ENCODE measurements at places on chromosomes 11 and 22.

- H3K4me3 ChIP-seq: no peak overlapping the region
- no peak for ATAC-seq
- H3K4me1 ChIP-seq: no peaks in the 10 kb centered on the region
- no peaks in the 10 kb centered on the region for H3K36me3 ChIP-seq
- H3K27ac ChIP-seq: no peak overlapping the region
Measured at GRCh38 chr22:21094911-21095772, 49.4 kb downstream of the LRRC74B start.

GRCh38 chr11:133948711-133949110 is 8.1 kb downstream of the IGSF9B start:
- peaks cover 53% of the 10 kb centered on the region for H3K4me1 ChIP-seq
- H3K27ac ChIP-seq: peak overlapping the region; percentile 25
- H3K27me3 ChIP-seq: no peaks in the 10 kb centered on the region
- peaks cover 50% of the 10 kb centered on the region for H3K36me3 ChIP-seq
- ATAC-seq: no peak

GRCh38 chr22:41660416-41660815 is 28.3 kb downstream of the SNU13 start:
- ATAC-seq: no peak
- H3K27me3 ChIP-seq: no peaks in the 10 kb centered on the region
- H3K4me1 ChIP-seq: no peaks in the 10 kb centered on the region
- H3K4me3 ChIP-seq: no peak overlapping the region
- peaks cover 95% of the 10 kb centered on the region for H3K36me3 ChIP-seq

GRCh38 chr22:45742866-45743450 is 71.3 kb downstream of the ATXN10 start:
- H3K27ac ChIP-seq: no peak overlapping the region
- no peaks in the 10 kb centered on the region for H3K4me1 ChIP-seq
- no peak overlapping the region for H3K4me3 ChIP-seq
- H3K27me3 ChIP-seq: no peaks in the 10 kb centered on the region
- ATAC-seq: no peak

GRCh38 chr11:41113160-41113559 is 346.3 kb downstream of the LRRC4C start:
- no peak overlapping the region for H3K27ac ChIP-seq
- H3K36me3 ChIP-seq: no peaks in the 10 kb centered on the region
- H3K27me3 ChIP-seq: no peaks in the 10 kb centered on the region

GRCh38 chr22:46180370-46181137 is 30.2 kb downstream of the PPARA start:
- no peak for ATAC-seq
- no peak overlapping the region for H3K4me3 ChIP-seq
- H3K27me3 ChIP-seq: no peaks in the 10 kb centered on the region
- H3K36me3 ChIP-seq: peaks cover 64% of the 10 kb centered on the region
- H3K27ac ChIP-seq: no peak overlapping the region
- H3K4me1 ChIP-seq: peaks cover 4% of the 10 kb centered on the region

DNA sequence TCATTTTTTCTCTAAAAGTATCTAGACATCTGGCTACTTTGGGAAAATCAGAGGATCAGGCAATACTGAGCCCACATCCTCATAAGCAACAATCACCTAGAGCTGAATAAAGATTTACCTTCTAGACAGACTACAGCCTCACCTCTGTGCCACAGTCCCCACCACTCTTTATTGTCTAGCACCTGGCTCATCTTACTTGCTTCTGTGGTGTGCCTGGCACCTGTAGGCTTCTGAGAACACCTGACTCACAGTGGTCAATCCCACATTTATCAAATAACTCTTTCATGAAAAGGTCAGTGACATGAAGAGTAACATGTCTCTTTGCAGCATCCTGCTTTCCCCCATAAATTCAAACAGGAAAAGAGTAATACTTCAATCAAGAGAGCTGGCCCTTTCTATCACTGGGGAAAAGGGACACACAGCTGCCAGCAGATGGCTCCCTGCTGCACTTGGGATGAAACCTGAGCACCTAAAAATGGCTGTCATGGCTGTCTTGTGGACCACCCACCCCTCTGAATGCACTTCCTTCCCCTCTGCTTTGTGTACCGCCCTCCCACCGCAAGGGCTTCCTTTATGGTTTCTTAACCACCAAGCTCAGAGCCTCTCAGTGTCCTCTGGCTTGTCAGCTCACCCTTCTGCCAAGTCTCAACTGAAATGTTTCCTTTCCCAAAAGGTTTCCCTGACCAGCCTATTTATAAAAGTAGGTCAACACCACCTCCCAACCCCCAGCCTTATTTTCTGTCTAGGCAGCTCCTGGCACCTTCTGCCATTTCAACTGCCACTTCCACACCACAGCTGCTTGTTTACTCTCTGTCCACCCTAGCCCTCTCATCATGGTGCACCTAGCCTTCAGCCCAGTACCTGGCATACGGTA is 9.3 kb downstream of the TFIP11 start:
- peak overlapping the region; percentile 44 for H3K4me3 ChIP-seq
- H3K36me3 ChIP-seq: peaks cover 98% of the 10 kb centered on the region
- H3K27me3 ChIP-seq: no peaks in the 10 kb centered on the region
- peak; percentile 79 for ATAC-seq
- H3K27ac ChIP-seq: peak overlapping the region; percentile 90

GRCh38 chr11:68523743-68524142 is 63.2 kb downstream of the PPP6R3 start:
- no peak overlapping the region for H3K4me3 ChIP-seq
- no peaks in the 10 kb centered on the region for H3K27me3 ChIP-seq
- peak overlapping the region; percentile 53 for H3K27ac ChIP-seq
- ATAC-seq: no peak
- peaks cover 99% of the 10 kb centered on the region for H3K36me3 ChIP-seq

GRCh38 chr22:21652010-21652546 is 10.0 kb downstream of the SDF2L1 start:
- H3K4me1 ChIP-seq: peaks cover 13% of the 10 kb centered on the region
- no peaks in the 10 kb centered on the region for H3K27me3 ChIP-seq
- peak overlapping the region; percentile 93 for H3K4me3 ChIP-seq

- H3K27ac ChIP-seq: no peak overlapping the region
- H3K27me3 ChIP-seq: no peaks in the 10 kb centered on the region
- H3K4me1 ChIP-seq: no peaks in the 10 kb centered on the region
- H3K36me3 ChIP-seq: no peaks in the 10 kb centered on the region
Measured at GRCh38 chr11:5923794-5924193, 18.3 kb upstream of the OR56A3 start.

- H3K4me3 ChIP-seq: no peak overlapping the region
- H3K27ac ChIP-seq: no peak overlapping the region
- H3K27me3 ChIP-seq: peaks cover 6% of the 10 kb centered on the region
- no peaks in the 10 kb centered on the region for H3K4me1 ChIP-seq
Measured at GRCh38 chr11:22477312-22477711, 139.1 kb downstream of the SLC17A6 start.

GRCh38 chr11:12377824-12378593 is 638 bp downstream of the PARVA start:
- H3K27me3 ChIP-seq: peaks cover 3% of the 10 kb centered on the region
- peak overlapping the region; percentile 67 for H3K4me3 ChIP-seq
- no peak overlapping the region for H3K27ac ChIP-seq
- peak; percentile 35 for ATAC-seq

DNA sequence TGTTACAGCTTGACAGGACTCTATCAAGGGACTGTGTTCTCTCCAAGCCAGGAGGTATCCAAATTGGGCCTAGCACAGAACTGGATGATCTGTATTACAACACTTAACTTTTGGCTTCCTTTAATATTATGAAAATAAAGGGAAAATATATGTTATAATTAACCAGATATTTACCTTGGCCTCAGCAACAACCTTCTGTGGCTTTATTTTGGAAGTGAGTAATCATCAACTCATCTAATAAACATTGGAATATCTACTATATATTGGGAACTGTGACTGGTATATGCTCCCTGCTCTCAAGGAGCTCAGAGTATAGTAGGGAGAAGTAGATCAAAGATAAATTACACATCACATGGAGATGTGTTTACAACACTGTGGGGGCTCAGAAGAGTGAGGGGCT is 352.2 kb downstream of the METTL15 start:
- no peak overlapping the region for H3K27ac ChIP-seq
- no peaks in the 10 kb centered on the region for H3K36me3 ChIP-seq
- no peaks in the 10 kb centered on the region for H3K4me1 ChIP-seq
- H3K4me3 ChIP-seq: no peak overlapping the region
- H3K27me3 ChIP-seq: no peaks in the 10 kb centered on the region

- H3K4me1 ChIP-seq: no peaks in the 10 kb centered on the region
- no peak overlapping the region for H3K4me3 ChIP-seq
- H3K27me3 ChIP-seq: peaks cover 10% of the 10 kb centered on the region
Measured at GRCh38 chr11:79052544-79052943, 388.3 kb downstream of the TENM4 start.

DNA sequence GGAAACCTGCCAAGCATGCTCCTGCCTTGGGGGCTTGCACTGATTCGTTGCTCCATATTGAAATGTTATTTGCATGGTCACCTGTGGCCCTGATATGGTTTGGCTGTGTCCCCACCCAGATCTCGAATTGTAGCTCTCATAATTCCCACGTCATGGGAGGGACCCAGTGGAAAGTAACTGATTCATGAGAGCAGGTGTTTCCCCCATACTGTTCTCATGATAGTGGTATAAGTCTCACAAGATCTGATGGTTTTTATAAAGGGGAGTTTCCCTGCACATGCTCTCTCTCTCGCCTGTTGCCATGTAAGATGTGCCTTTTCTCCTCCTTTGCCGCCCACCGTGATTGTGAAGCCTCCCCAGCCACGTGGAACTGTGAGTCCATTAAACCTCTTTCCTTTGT is 402.4 kb downstream of the ETS1 start:
- no peak overlapping the region for H3K4me3 ChIP-seq
- peak; percentile 62 for ATAC-seq
- H3K4me1 ChIP-seq: peaks cover 13% of the 10 kb centered on the region

GRCh38 chr11:70109006-70109405 is 30.9 kb downstream of the ANO1 start:
- peaks cover 12% of the 10 kb centered on the region for H3K27me3 ChIP-seq
- H3K27ac ChIP-seq: no peak overlapping the region
- H3K4me1 ChIP-seq: peaks cover 5% of the 10 kb centered on the region
- no peaks in the 10 kb centered on the region for H3K36me3 ChIP-seq
- ATAC-seq: no peak

DNA sequence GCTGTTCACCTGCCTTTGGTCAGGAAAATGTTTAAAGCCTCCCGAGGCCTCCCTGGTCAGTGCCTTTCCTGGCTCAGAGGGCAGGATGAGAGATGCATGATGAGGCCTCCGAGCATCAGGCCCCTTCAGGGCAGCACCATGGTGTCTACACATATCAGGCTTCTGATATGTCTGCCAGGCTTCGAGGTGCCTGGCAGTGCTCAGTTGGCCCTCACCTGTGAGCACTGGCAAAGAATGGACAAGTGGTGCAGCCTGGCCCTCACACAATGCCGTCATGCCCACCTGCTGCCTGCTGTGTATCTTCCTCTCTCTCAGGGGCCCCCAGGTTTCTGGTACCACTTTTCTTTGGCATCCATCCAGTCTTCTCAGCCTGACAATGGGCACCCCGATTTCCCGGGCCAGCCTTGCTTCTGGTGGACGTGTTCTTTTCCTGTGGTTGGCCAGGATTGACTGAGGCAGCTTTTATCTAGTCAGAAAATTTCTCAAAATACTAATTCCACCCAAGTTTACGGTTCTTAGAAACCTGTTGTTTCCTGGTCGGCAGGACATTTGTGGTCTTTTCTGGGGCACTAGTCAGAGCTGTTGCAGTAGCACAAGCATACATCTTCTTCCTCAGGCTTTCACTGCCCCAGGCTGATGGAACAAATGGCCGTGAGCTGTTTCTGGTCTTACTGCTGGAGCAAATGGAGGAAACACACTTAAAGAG is 76.8 kb upstream of the SUSD2 start:
- peak overlapping the region; percentile 83 for H3K27ac ChIP-seq
- H3K36me3 ChIP-seq: peaks cover 81% of the 10 kb centered on the region
- H3K4me1 ChIP-seq: peaks cover 18% of the 10 kb centered on the region
- H3K4me3 ChIP-seq: peak overlapping the region; percentile 39
- peak; percentile 77 for ATAC-seq
- no peaks in the 10 kb centered on the region for H3K27me3 ChIP-seq

DNA sequence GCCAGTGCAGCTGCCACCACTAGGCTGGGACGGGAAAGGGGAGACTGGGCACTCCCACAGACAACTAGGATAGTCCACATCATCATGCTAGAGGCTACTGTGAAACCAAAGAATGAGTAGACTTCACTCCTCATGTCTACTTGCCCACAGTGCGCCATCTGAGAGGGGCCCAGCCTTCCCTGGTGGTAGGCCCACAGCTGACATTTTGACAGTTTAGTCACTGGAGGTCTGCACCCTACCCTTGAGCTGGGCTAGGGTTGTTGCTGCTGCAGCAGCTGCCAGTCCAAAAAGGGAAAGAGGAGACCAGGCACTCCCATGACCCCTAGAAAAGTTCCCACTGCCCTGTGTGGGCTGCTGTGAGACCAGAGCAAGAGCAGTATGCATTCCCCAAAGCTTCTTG is 141.2 kb downstream of the DLG2 start:
- no peaks in the 10 kb centered on the region for H3K36me3 ChIP-seq
- H3K27ac ChIP-seq: no peak overlapping the region
- no peak overlapping the region for H3K4me3 ChIP-seq

- H3K27me3 ChIP-seq: peaks cover 21% of the 10 kb centered on the region
- ATAC-seq: no peak
- no peaks in the 10 kb centered on the region for H3K4me1 ChIP-seq
- H3K27ac ChIP-seq: no peak overlapping the region
Measured at GRCh38 chr11:117562136-117562535, 234.5 kb downstream of the CEP164 start.

- no peaks in the 10 kb centered on the region for H3K4me1 ChIP-seq
- no peaks in the 10 kb centered on the region for H3K36me3 ChIP-seq
- no peaks in the 10 kb centered on the region for H3K27me3 ChIP-seq
- H3K27ac ChIP-seq: no peak overlapping the region
- ATAC-seq: no peak
- H3K4me3 ChIP-seq: no peak overlapping the region
Measured at GRCh38 chr11:129333873-129334272, 41.8 kb upstream of the BARX2 start.

DNA sequence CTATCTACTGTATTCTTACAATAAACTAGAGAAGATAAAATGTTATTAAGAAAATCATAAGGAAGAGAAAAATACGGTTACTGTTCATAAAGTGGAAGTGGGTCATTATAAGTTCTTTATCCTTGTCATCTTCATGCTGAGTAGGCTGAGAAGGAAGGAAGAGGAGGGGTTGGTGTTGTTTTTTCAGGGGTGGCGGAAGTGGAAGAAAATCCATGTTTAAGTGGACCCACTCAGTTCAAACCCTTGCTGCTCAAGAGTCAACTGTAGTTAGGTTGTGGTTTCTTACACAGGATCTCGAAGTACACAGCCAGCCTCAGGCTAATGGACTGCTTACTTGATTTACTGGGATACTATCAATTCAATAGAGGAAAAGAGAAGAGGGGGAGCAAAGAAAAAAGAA is 63.1 kb downstream of the PIWIL4 start:
- H3K27me3 ChIP-seq: peaks cover 10% of the 10 kb centered on the region
- H3K4me3 ChIP-seq: no peak overlapping the region
- H3K4me1 ChIP-seq: no peaks in the 10 kb centered on the region
- H3K27ac ChIP-seq: no peak overlapping the region
- no peak for ATAC-seq

GRCh38 chr11:125886997-125887372 is 483 bp upstream of the HYLS1 start:
- no peaks in the 10 kb centered on the region for H3K27me3 ChIP-seq
- H3K4me3 ChIP-seq: peak overlapping the region; percentile 95
- peaks cover 18% of the 10 kb centered on the region for H3K36me3 ChIP-seq
- peak overlapping the region; percentile 98 for H3K27ac ChIP-seq
- ATAC-seq: peak; percentile 47

All from activated T-helper 17 cell treated with anti-CD3 and anti-CD28 coated beads, Interleukin-2, amount 50 U/mL, for 72 hours (primary cell).